ENCODE measurements at places on chromosomes 13 and 19. TPM values are rescaled to one million over a fixed set of nuclear protein-coding genes. Genes with fewer than 3 reads are reported as not detected.

NDUFA3 gene
- total RNA-seq = 118 TPM

DNA sequence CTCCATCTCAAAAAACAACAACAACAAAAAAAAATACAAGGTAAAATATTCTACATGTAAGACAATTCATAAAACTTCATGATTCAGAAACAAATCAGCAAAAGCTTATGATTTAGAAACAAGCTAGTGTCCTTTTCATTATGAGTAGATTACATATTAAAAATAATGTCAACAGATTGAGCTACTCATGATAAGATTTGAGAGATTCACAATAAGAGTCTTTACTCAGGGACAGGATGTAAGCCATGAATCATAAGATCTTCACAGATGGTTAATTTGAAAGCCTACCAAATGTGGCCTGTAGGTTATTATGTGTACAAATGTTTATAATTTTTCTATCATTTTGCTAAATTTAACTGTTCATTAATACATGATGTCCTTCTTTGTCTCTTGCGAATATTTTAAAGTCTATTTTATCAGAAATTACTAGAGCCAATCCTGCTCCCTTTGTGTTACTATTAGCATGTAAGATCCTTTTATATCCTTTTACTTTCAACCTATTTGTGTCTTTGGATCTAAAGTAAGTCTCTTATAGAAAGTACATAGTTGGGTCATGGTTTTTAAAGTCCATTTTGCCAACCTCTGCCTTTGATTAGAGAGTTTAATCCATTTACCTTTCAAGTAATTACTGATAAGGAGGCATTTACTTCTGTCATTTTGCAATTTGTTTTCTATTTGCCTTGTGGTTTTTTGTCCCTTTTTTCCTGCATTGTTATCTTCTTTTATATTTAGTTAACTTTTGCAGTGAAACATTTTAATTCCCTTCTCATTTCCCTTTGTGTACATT, 68.3 kb upstream of the RXFP2 start:
- no peak for DNase-seq

- no peak for DNase-seq
Observed at GRCh38 chr13:101892296-101892695, 439.8 kb downstream of the ITGBL1 start.

ZNF415 gene
- 0.45 TPM for total RNA-seq

SLC27A1 gene
- total RNA-seq = 2.1 TPM
